Posterior cingulate gyrus (tissue), 11 donors: ENCODE measurements at places on chromosomes 5 and 9.

- no peak for DNase-seq
These were observed 68.6 kb downstream of the MLLT3 start for GRCh38 chr9:20553558-20554149.

DNA sequence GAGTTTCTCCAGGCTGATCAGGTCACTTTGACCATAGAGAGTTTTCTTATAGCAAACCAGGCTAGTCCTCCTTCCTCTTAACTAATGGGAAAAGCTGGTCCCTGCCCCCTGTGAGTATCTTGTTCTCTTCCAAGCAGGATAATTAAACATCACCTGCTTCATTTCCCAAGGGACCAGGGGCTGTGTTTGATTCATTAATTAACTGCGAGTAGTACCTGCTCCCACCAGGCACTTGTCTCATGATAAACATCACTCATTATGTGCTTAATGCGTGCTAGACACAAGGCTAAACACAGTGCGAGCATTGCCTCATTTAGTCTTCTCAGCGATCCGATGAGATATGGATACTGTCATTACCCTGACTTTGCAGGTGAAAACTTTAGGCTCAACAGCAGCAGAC lies 1.7 kb upstream of the FAM163B start:
- DNase-seq: no peak

- no peak for DNase-seq
These were observed 220.0 kb downstream of the GOLPH3 start for GRCh38 chr5:31954091-31954490.

DNA sequence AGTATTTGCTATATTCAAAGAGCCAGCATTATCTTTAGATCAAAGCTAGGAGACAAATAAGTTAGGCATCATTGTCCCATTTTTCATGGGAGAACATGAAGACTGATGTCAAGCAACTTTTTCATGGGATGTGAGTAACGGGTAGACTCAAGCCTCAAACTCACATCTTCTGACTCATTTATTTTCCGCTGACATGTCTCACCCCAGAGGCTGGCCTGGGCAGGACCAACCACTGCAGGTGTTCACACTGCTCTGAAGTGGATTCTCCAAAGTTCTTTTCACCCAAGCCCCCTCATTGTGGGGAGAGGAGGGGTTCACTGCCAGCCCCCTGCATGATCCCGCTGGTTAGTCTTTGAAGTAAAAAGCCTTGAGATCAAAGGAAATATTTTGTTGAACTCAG lies 34.9 kb upstream of the BASP1 start:
- no peak for DNase-seq

DNA sequence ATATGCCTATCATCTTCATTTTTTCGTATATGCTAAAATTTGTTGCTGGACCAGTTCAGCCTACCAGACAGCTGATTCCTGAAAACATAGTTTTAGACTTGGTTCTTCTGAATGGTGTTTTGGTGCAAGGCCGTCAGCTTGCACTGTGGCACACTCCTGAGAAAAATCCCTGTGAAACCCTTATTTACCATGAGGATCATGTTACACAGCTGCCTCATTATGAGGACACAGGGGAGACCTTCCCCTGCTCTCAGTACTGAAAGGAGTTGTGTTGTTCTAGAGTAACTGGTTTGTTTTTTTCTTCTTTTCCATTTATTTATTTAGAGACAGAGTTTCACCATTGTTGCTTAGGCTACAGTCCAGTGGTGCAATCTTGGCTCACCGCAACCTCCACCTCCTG lies 37.6 kb downstream of the MAST4 start:
- no peak for DNase-seq

DNA sequence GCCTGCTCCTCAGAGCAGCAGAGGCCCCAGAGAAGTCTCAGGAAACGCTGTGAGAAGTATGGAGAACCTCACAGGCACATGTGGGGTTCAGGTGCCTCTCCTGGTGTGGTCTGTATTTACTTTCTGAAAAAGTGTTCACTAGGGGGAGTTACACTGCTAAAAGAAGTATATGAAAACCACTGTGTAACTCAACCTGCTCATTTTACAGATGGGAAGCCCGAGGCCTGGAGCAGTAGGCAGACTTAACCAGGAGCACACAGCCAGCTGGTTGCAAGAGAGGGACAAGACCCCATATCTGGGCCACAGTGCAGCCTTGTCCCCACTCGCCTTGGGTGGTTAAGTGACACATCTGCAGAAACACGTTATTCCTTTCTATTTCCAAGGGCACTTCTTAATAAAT lies 112.8 kb upstream of the SAP30L start:
- DNase-seq: no peak

GRCh38 chr9:100472788-100473275 lies at the start of gene TMEFF1:
TSS of gene TMEFF1 (plus strand) at chr9:100473149. CDS start at chr9:100473545, 396 bp downstream.
- peak; percentile 90 for DNase-seq

DNA sequence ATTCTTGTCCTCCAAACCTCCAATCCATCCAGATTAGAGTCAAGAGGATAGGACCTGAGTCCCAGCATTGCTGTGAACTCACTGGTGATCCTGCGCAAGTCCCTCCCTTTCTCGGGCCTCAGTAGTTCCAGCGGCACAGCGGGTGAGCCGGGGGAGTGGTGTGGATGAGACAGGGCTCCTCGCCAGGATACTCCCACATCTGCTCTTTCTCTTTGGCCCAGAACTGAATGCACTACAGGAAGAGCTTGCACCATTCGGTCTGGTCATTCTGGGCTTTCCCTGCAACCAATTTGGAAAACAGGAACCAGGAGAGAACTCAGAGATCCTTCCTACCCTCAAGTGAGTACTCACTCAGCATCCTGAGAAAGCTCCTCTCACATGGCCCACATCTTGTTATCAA lies 6.3 kb downstream of the GPX3 start:
- DNase-seq: no peak

DNA sequence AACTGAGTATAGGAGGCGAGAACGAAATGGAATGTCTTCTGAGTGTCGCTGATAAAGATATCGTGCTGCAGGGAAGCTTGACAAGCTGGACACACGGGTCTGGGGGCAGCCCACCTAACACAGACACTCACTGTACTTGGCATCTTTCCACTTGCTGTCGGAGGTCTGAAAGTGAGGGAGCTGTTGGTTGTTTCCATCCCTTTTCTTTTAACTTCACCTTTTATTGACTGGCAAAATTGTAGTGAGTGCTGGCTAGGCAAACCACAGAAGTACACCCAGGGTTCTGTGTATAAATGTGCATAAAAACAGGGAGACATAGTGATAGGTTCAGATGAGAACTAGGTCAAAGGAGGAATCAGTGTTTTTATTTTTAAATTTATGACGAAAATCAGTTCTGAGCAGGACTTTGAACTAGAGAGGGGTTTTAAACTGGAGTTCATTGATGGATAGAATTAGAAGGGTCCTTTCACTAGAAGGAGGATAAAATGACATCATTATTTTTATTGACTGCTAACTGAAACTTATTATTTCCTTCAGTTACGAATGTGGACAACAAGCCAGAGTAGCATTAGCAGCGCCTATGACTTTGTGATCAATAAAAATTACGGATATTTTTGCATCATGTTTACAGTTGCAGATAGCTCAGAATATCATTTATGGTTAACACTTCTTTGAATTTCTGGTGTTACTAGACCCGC lies 817 bp downstream of the GAPVD1 start:
- no peak for DNase-seq

GRCh38 chr9:101469026-101469425 lies 33.5 kb upstream of the ALDOB start:
- no peak for DNase-seq

DNA sequence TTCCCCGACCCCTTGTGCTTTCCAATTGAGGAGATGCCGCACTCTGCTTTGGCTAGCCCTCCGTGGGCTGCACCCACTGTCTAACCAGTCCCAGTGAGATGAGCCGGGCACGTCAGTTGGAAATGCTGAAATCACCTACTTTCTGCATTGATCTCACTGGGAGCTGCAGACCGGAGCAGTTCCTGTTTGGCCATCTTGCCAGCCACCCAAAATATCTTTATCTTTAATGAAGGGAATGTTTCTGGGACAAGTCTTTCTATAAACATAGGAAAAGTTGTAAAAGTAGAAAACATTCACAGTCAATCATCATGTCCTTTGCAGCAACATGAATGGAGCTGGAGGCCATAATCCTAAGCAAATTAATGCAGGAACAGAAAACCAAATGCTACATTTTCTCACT lies 147.6 kb downstream of the RPS23 start:
- DNase-seq: no peak

GRCh38 chr5:157930710-157931109 lies 71.8 kb upstream of the CLINT1 start:
- DNase-seq: no peak

DNA sequence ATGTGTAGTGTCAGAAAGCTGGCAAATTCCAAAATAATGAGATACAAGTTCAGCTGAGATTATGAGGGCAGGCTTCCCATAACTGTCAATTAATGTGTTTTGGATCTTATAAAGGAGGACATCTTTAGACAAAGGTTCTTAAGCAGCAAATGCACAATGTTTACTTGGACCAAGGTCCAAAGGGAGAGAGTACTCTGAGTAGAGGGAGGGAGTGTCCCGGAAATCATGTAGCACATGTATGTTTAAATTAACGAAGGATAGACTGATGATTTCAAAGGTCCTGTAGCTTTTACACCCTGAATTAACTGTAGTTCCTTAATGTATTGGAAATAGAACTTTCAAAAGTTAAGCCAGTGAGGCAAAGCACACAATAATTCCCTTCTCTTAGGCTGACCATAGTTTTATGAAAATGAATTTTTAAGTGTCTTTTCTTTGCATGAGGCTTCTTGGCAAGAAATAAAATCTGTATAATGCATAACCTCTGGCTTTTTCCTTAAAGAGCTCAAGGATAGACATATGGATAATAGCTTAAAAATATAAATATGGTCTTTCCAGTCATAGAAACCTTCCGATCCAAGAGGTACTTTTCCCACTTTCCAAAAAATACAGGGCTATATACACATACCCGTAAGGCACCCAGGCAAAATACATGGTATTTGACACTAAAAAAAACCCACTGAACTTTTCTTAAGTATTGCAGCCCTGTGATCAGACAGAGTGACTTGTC lies 93.0 kb downstream of the PCSK5 start:
- no peak for DNase-seq

DNA sequence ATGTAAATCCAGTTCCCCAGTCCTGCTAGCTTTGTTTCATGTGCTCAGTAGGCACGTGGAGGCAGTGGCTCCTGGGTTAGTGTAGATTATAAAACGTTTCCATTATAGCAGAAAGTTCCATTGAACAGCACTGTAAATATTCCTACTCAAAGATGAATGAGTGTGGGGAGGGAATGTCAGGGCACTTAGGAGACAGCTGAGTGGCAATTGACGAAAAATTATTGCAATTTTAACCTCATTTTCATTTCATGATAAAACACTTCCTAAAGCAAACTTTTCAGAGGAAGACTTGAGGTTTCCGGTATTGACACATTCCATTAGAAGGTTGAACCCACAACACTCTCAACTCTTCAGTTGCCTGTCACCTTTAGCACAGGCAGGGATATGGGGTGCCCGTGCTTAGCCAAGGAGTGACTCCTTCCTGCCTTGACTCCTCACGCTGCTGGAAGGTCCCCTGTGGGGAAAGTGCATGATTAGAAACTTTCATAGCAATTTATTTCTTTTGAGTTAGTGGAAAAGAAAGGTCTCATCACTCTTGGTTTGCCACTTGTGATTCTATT lies 41.2 kb downstream of the SLC46A2 start:
- no peak for DNase-seq

GRCh38 chr5:68378204-68378820 lies 162.8 kb downstream of the PIK3R1 start:
- DNase-seq: no peak

DNA sequence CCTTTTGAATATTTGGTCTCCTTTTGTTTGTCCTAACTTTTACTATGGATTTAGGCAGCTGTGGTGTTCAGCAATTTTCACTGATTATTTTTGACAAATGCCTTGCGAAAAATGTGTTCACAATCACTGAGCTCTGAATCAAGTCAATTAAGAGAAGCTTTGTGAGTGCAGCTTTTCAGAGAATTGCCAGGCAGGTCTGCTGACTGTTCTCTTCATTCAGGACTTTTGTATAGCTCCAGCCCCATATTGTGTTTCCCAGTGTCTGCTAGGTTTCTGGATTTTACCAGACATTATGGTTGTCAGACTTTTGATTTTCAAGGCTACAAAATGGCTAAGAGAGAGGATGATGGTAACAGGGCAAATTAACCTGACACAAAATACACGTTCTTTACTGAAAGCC lies 1055.9 kb downstream of the CDH18 start:
- no peak for DNase-seq

DNA sequence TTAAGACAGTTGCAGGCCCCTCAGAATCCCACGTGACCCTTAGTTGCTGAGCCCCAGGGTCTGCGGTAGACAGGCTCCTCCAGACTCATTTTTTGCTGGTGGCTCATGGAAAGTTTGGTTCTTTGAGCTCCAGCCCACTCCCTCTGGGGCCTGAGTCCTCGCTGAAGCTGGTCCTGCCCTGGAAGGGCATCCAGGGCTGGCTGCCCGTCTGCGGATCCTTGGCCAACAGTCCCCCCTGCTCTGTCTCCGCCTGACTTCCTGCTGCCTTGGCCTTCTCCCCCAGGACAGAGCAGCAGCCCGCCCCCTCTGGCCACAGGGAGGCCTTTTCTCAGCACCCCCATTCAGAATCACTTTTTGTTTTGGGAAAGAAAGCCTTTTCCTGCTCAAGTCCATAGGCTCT lies 24.4 kb downstream of the SLC6A7 start:
- DNase-seq: no peak

GRCh38 chr5:14313986-14314690 lies 171.0 kb downstream of the TRIO start:
- DNase-seq: no peak

DNA sequence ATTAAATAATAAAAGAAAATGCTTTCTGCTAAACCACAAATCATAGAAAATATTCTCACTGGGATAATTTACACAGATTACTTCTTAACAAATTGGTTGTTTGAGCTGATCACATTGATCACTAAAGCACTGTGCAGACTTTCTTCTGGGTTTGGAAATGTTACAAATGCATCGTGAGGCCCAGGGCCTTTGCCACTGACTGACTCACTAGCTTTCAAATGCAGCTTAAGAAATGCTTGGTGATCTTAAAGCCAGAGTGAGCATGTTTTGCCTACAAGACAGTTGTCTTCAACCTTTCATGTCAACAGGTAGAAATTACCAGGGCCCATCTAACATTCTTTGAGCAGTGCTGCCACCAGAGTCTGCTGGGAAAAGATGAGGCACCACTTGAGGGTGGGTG lies 252.3 kb upstream of the ADRA1B start:
- no peak for DNase-seq

- no peak for DNase-seq
These were observed 45.0 kb downstream of the GOLPH3 start for GRCh38 chr5:32129074-32129598.

- no peak for DNase-seq
These were observed 547.3 kb downstream of the CDK5RAP2 start for GRCh38 chr9:120032639-120033038.

- DNase-seq: no peak
These were observed 35.2 kb downstream of the FAM163B start for GRCh38 chr9:133573791-133574515.

DNA sequence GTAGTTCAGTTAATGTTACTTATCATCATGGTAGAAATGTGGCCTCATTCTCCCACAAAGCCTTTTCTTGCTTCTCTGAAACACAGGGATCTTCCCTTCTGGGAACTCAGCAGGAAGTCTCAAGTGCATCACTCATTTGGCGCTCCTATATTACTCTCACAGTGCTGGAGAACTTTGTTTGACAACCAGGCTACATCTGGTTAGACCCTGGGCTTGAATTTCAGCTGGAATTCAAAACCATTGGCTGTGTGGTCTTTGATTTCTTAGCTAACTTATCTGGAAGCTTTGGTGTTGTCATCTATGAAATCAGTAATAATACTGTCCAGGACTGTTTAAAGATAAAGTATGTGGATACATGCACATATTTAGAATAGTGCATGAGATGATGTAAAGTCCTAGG lies 1777.1 kb downstream of the MAT2B start:
- no peak for DNase-seq
